ENCODE measurements at places on chromosomes 6 and 20.

DNA sequence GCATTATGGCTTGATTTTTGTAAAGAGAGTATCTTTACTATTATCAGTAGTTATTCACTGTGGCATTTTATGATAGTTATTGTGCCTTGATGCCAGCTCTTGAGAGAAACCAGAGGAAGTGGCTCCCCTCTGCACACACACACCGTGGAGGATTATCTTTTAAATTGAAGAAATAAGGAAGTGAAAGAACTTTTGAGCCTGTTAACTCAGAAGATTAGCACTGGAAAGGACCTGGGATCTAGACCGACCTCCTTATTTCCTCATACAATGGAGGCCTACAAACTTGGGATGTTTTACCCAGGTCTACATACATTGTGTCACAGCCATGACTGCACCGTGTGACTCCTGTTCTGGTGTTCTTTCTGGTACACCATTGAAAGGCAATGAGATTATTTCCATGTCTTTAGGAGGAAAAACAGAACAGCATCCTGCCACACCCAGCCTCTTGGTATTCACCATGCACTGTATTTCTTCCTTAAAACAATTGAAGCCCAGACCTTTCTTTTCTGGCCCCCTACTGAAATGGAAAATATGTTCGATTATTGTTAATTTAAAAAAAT lies 40.6 kb downstream of the HECA start:
- no peak for DNase-seq

- no peak for DNase-seq
Measured at GRCh38 chr6:15818044-15818443, 155.2 kb upstream of the DTNBP1 start.

GRCh38 chr6:134529921-134530320 lies 212.0 kb upstream of the SGK1 start:
- DNase-seq, result no peak

GRCh38 chr6:1862411-1862810 lies 252.7 kb downstream of the FOXC1 start:
- DNase-seq, result no peak

GRCh38 chr20:46559685-46560440 lies 9.4 kb upstream of the OCSTAMP start:
- no peak for DNase-seq

DNA sequence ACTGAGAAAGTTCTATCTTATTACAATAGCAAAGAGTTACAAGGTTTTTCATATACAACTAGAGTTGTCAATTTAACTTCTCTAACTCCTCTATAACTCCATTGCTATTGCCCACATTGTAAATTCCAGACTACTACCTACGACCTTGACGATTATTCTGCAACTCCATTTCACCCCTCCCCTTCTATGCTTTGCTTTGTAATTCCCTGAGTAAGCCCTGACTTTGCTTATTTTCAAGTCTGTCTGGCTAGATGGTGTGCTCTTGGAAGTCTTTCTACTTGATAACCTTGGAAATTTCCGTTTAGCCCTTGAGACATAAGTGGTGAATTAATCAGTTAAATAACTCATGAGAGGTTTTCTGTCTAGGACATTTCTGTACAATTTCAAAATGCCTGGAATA lies 161.4 kb downstream of the C6orf58 start:
- DNase-seq, result no peak

GRCh38 chr6:68880050-68880813 lies 245.2 kb downstream of the ADGRB3 start:
- DNase-seq, result no peak

DNA sequence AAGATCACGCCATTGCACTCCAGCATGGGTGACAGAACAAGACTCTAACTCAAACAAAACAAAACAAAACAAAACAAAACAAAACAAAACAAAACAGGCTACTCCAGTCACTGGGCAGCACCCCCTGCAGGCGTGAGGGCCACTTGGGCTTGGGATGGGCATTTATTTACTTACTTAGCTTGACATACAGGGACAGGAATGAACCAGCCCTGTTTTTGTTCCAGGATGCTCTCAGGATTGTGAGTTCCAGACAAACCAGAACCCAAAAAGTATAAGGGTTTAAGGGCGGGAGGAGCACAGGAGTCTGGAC lies 4.0 kb upstream of the PTPN1 start:
- no peak for DNase-seq

GRCh38 chr6:169853196-169854082 lies 102.0 kb downstream of the ERMARD start:
- no peak for DNase-seq

DNA sequence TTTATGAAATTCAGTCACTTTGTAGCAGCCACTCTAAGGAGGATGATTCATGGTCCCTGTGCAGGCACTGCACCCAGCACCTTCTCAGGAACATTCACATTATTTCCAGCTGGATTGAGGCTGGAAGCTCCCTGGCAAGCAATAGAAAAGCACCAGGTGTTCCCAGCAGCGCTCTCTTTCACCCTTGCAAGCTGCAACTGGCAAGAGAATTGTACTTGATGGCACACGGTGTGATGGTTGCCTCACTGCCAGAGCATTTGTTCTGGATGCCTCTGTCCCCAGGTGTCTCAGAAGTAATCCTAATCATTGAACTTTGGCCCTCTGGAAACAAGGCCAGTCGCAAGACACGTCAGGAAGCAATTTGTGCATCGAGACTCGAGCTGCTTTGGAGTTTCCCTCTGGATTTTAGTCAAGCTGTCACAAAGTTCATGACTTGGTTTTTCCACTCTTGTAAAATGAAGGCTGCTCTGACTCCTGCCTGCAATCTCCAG lies 24.9 kb upstream of the PHACTR2 start:
- DNase-seq, result no peak

GRCh38 chr6:143507358-143508145 lies 4.0 kb downstream of the FUCA2 start:
- no peak for DNase-seq

GRCh38 chr20:37749620-37750403 lies 56.0 kb downstream of the CTNNBL1 start:
- no peak for DNase-seq

DNA sequence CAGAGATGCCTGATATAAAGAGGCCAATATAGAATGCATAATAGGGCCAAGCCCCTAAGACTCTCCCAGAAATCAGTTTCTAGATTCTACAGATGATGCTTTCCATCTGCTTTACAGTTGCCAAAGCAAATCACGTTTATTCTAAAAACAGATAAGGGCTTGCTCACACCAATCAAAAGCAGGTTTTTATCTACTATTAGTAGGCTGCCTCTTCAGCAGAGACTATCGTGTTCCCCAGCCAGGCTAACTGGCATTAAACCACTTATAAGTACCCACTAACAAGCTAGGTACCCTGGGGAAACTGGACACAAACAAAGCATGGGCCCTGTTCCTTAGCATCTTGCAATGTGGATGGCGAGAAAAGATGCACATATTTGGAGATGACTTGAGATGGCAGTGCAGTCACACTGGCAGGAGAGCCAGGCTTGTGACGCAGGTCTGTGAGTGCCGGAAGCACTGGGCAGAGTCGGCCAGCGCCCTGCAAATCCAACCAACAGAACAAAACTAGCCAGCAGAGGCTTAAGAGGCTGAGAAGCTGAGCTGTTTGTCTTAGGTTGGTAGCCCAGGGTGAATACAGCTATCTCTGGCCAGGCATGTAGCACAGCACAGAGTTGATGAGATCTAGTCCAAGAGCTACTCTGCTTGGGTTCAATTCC lies 73.4 kb downstream of the GFOD1 start:
- DNase-seq, result no peak

GRCh38 chr6:130514712-130515111 lies 148.9 kb downstream of the TMEM200A start:
- DNase-seq, result no peak

- no peak for DNase-seq
Measured at GRCh38 chr6:161701056-161701455, 427.2 kb upstream of the AGPAT4 start.

DNA sequence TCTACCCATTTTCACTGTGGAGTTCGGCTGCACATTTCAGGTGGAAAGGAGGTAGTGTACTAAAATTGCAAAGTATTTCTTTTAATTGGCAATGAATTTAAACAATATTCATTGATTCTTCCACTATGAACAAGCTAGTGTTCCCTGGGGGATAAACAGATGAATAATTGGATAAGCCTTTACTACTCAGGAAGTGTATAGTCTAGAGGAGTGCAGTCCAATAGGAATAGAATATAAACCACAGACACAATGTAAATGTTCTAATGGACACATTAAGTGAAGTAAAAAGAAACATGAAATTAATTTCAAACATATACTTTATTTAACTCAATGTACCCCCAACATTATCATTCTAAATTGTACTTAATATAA lies 28.7 kb downstream of the SGK1 start:
- no peak for DNase-seq

DNA sequence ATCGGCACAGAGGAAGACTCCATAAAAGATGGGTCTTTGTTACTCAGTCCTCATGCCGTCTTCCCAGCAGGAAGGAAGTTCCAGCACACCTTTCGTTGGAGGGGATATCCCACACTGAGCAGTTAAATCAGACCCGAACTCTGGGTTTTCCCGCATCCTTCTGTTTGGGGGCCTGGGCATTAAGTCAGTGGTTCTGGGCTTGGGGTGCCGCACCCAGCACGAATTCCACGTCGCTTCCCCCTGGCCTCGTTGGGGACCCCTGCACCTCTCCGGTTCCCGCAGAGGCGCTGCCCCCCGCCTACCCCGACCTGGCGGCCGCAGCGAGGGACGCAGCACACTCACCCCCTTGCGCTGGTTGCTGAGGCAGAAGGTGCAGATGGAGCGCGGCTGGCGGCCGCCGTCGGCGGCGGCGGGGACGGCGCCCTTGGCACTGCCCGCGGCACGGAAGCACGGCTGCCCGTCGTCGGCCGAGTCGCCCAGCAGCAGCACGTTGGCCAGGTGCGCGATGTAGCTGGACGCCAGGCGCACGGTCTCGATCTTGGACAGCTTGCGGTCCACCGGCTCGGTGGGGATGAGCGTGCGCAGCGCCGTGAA lies 641 bp downstream of the TCF15 start:
- DNase-seq, result no peak
